ENCODE measurements at places on chromosomes 12 and 14.

- DNase-seq, result no peak
Measured at GRCh38 chr14:44803239-44803905, 158.4 kb downstream of the KLHL28 start.

DNA sequence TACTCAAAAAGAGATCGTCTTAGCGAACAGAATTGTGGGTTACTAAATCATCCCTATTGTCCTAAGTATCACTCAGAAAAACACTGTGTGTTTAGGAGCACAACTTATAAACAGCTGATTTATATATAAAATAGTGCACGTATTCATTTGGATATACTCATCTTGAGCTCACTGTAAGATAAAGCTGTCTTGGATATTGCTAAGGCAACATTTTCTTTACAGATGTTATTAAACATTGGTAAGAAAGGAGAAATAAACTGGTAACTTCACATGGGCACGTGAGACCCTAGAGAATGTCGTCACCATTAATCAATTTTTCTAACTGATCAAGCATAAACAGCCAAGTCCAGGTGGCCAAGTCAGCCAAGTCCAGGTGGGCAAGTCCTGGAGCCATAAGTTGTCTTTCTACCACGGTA is 1.7 kb downstream of the PAWR start:
- DNase-seq, result no peak

DNA sequence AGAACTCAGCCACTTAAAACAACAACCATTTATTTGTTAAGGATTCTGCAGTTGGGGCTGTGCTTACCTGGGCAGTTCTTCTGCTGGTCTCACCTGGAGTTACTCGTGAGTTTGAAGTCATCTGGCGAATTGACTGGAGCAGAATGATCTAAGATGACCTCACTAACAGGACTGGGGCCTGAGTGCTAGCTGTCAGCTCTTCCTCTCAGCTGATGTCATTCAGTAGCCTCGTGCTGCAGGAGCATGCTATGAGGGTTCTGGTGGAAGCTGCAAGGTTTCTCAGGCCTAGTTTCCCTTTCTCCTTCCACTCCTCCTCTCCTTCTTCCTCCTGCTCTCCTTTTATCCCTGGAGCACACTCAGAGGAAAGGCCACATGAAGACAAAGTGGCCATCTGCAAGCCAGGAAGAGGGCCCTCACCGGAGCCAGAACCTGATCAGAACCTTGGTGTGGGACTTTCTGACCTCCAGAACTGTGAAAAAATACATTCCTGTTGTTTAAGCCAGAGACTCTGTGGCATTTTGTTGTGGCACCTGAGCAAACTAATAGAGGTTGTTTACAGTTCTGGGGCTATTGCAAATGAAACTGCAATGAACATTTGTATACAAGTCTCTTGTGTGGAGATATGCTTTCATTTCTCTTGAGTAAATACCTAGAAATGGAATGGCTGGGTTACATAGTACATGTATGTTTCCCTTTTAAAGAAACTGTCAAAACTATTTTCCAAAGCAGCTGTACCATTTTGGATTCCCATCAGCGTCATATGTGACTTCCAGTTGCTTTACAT is 21.9 kb upstream of the MAP3K9 start:
- no peak for DNase-seq

DNA sequence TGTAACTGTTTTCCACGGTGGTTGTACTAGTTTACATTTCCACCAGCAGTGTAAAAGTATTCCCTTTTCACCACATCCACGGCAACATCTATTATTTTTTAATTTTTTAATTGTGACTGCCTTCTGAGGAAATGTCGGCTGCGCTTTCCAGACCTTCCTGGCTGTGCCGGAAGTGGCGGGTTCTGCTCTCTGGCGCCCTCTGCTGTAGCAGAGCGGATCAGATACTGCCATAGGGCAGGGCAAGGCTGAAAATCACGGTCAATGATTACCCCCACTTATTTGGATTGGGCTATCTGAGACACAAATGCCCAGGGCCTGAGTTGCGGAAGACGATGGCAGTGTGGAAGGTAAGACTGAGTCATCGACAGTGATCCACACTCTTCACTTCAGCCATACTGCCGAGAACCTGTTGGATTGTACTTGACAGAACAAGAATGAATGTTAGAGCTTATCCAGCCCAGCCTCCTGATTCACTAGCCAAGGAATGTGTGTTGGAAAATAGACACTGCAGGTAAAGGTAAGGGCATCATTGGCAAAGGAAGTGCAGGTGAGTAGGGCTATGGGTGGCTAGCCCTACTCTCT is 124.2 kb downstream of the NTF3 start:
- DNase-seq, result peak; percentile 7

DNA sequence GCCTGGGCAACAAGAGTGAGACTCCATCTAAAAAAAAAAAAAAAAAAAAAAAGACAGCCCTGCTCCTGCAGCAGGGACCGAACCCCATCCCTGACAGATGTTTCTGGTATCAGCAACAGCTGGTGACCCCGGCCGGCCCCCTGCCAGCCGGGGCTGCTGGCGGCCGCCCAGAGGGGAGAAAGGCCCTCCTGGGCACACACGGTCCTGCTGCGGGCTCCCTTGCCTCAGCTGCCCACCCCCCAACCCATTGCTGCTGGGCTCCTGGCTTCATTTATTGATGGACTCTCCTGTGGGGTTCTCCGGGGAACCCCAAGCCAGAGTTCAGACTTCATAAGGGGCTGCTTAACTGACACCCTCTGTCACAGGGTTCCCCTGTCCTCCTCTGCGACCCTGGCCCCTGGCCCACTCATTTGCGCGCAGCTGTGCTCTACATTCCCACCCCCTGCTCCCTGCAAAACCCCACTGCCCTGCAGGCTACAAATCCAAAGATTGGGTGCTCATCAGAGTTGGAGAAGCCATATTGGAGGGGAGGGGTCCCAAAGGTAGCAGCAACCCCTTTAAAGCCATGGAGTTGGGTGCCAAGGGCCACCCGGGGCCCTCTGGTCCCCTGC is 103.6 kb upstream of the RTL1 start:
- DNase-seq, result no peak

GRCh38 chr12:119500209-119500608 is 93.4 kb upstream of the TMEM233 start:
- no peak for DNase-seq
